ENCODE measurements at places on chromosomes 7 and 10.

GRCh38 chr7:157930926-157931466 is 594.2 kb downstream of the DNAJB6 start:
- DNase-seq = no peak

- no peak for DNase-seq
Observed at GRCh38 chr10:19561181-19561580, 255.1 kb upstream of the PLXDC2 start.

GRCh38 chr7:94556028-94556427 is 46.4 kb downstream of the CASD1 start:
- DNase-seq = no peak

DNA sequence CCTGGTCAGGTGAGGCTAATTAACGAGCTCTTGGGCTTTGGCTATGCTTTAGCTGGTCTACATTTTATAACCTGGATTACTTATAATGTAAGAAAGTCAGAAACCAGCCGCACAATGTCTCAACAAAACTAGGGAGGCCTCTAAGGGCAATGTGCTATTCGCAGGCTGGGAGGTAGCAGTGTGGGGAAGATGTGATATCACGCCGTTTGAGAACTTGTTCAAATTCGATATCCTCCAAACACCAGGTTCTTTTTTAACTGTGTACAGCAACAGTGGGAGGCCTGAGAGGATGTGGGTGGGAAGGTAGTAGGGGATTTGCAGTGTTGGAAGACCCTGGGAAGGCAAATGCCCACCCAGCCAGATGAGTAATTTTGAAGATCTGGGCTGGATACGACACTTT is 184.5 kb downstream of the JAZF1 start:
- DNase-seq = no peak

- DNase-seq = no peak
Observed at GRCh38 chr10:71537125-71537524, 140.4 kb downstream of the CDH23 start.

DNA sequence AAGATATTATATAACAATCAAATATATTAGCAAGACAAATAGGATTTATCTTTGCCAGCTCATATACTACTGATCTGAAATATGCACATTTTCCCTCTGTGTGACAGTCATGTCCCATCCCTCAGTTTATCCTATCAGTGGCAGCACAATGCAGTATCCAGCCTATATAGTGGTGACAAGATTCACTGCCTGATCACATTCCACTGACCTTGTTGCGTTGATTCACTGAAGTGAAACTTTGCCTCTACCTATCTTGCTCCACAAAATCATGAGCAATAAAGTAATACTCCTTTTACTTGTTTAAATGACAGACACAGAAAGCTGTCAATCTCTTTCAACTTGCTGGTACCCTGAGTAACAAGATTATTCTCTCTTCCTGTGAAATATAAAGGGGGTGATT is 6.3 kb downstream of the PSMA2 start:
- DNase-seq = no peak
